ENCODE measurements at places on chromosomes 11 and 22.

GRCh38 chr11:61193596-61193995, 9.7 kb upstream of the PGA3 start:
- peak; percentile 44 for DNase-seq

DNA sequence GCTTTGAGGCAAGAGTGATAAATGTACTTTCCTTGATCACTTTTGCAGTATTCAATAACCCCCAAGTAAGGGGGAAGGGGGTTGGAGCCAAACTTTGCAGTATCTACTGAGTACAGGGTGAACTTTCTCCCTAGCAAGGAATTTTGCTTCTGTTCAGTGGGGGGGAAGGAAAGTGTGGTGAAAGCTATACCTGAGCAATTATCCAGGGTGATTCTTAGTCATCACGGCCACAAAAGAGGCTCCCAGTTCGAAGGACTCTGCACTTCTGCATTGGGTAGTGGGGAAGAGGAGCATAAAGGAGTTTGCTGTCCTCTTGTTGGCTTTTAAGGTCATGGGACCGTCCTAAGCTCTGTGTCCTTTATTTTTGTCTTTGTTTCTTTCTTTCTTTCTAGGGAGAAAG, 346.5 kb upstream of the SYN3 start:
- DNase-seq, result no peak

GRCh38 chr11:128694618-128695481, 978 bp downstream of the FLI1 start:
- no peak for DNase-seq

GRCh38 chr22:50143096-50143495, 27.4 kb upstream of the PANX2 start:
- DNase-seq, result no peak

DNA sequence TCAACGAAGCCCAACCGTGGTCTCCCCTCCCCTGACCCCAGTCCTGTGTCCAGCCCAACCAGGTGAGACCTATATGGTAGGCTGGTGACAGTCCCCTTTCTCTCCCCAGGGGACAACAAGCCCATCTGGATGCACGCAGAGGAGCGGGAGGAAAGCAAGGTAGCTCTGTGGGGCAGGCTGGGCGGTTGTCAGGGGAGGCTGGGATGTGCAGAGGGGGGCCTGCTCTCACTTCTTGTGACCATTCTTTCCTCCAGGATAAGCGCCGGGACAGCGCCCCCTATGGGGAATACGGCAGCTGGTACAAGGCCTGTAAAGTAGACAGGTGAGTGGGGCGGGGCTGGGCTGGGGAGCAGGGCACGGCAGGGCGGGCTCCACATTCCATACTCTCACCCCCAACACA, 3.5 kb upstream of the RAB1B start:
- DNase-seq, result no peak

DNA sequence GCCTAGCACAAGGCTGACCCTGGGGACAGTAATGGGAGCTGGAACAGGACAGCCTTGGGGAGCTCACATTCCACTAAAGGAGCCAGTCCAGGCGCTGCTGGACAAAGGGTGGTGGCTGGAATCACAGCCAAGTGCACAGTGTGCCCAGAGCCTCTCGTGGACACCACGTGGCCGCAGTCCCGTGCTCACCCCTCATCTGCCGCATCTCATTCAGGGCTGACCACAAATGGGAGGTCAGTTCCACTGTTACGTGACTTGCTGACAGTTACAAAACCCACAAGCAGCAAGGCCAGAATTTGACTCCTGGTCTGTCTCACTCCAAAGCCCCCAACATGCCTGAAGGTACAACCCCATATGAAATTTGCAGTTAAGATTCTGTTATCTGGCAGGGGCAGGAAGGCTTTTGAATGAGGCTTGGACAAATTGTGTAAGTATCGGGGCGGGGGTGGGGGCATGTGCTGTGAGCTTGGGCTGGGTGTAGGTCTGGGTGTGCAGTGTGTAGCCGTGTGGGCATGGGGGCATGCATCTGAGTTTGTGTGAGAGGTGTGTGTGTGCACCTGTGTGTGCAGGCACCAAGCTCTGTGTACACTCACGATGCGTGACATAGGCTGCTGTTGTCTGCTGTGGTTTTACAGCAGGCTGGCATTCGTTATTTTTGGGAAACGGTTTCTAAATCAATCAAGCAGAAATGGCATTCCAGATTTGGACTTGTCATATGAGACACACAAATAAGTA, 301.7 kb downstream of the BRD1 start:
- DNase-seq, result no peak

DNA sequence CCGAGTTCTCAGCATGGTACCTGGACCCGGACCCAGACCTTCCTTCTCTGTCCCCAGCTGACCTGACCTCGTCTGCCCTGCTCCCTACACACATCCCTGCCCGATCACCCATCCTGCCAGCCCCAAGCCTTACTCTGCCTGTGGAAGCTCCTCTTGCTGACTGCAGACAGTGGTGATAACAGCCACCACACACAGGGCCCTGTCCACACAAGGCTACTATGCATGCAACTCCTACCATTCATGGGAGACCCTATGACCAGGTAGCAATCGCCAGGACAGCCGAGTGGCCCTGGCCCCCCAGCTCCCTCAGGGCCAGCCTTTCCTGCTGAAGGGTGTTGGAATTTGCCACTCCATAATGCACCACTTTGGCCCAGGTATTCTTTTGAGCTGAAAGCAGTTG, 233.6 kb downstream of the BRD1 start:
- no peak for DNase-seq

GRCh38 chr22:37045958-37046357, 5.6 kb upstream of the KCTD17 start:
- DNase-seq, result no peak

All from DMS79 treated with DMSO at 0.1 percent for 48 hours (cell line).